ENCODE measurements at places on chromosomes 5 and 9. TPM values are rescaled to one million over a fixed set of nuclear protein-coding genes. Genes with fewer than 3 reads are reported as not detected.

RGS14 gene
- total RNA-seq, result 77.1 TPM

OR4F3 gene
- not detected for total RNA-seq

- DNase-seq, result no peak
These were observed 75.8 kb downstream of the F2RL2 start for GRCh38 chr5:76547242-76547890.

DNA sequence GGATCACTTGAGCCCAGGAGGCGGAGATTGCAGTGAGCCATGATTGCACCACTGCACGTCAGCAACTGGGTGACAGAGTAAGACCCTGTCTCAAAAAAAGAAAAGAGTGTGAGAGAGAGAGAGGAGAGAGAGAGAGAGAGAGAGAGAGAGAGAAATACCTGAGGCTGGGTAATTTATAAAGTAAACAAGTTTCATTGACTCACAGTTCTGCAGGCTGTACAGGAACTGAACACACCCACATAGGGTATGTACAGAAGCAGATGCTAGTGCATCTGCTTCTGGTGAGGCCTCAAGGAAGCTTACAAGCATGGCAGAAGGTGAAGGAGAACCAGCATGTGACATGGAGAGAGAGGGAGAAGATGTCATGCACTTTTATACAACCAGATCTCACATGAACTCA is 46.4 kb upstream of the CHD1 start:
- DNase-seq, result no peak

Data from spleen (tissue), 13 donors.